ENCODE measurements at places on chromosomes 12 and 14.
A peak's percentile ranks its signal among the peaks of the same experiment; 100 is the strongest.

GRCh38 chr12:67735868-67736267 lies 87.3 kb downstream of the DYRK2 start:
- no peak for DNase-seq

DNA sequence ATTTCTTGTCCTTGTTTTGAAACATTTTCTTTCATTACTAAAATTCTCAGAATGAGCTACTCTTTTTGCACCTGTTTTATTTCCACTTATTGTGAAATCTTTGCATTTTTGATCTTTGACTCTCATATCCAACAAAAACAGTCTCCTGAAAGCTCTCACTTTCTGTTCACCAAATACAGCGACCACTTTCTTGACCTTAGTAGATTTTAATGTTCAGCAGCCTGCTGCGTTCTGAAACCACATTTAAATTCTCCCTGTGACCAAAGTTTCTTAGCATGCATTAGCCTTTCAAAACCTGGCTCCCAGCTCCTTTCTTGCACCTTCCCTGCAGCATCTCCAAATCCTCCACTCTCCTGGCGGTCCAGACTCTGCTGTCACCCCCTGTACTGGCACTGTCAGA lies 404.4 kb upstream of the PDE3A start:
- DNase-seq = no peak

DNA sequence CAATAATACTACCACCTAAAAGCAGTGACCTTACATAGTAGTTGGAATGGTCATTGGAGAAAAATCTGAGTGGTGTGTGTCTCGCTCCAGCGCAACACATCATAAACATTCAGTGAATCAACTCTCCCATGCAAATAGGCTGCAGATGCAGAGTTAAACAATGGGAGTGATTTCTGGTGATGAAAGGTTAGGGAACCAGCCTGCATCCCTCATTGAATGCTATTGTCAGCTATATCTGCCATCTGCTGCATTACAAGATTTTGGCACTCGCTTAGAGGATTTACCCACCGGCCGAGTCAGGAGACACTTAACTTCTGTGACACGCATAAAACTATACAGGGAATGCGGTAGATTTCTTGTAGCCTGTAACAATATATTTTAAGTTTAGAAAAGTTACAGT lies 900.9 kb downstream of the FLRT2 start:
- DNase-seq = peak; percentile 18

- no peak for DNase-seq
Measured at GRCh38 chr12:78448692-78449091, 415.9 kb upstream of the SYT1 start.

DNA sequence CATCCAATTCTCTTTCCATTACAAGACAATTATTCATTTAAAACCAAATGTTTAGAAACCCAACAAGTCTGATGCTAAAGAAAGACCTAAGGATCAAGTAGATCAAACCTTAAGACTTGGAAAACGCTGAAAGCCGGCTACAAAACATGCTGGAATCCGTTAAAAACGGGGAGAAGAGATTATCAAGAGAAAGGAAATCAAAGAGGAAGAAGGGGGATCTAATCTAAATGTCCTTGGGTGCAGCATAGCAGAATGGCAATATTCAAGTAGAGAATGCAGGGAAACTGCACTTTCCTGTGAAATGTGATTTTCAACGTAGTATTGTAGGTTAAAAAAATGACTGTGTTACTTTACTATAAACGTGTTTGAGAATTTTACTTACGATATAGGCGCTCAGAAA lies 1.3 kb downstream of the PPP1R13B start:
- no peak for DNase-seq

- no peak for DNase-seq
Measured at GRCh38 chr14:74045522-74045921, 26.4 kb downstream of the BBOF1 start.

DNA sequence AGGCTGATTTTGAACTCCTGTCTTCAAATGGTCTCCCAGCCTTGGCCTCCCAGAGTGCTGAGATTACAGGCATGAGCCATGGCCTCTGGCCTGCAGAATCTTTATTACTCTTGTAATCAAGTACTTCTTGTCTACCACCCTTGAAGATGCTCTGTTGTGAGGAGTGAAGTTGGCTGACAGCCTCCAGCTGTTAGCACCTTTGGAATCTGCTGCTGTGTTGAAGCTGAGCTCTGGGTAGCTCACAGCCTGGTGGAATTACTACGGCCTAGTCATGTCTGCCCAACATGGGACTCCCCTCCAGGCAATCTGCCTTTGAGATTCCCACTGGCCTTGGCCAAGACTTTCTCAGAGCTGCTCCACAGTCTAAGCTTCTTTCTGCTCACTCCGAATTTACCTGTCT lies 5.8 kb upstream of the C12orf75 start:
- no peak for DNase-seq

DNA sequence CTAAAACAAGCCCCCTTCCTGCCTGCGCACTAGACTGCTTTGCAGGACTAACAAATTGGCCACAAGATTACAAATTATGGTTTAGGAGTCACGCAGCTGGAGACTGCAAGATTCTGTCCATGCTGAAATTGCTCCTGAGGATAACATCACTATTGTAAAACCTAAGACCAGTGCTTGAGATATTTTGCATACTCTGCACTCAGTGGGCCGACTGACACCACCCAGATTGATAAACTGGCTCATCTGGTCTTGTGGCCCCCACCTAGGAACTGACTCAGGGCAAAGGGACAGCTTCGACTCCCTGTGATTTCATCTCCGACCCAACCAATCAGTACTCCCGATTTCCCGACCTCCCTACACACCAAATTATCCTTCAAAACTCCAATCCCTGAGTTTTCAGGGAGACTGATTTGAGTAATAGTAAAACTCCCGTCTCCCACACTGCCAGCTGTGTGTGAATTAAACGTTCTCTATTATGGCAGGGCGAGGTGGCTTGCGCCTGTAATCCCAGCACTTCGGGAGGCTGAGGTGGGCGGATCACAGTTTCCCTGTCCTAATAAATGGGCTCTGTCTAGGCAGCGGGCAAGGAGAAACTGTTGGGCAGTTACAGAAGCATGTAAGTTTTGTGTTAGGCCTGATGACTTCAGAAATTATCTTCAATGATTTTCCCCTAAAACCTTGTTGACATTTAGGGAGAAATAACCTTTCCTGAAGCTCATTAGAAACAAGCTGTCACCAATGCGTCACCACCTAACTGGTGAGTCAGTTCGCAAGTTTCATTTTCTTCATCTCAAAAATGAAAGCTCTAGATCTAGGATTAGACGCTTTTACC lies 5.3 kb upstream of the UBC start:
- no peak for DNase-seq

DNA sequence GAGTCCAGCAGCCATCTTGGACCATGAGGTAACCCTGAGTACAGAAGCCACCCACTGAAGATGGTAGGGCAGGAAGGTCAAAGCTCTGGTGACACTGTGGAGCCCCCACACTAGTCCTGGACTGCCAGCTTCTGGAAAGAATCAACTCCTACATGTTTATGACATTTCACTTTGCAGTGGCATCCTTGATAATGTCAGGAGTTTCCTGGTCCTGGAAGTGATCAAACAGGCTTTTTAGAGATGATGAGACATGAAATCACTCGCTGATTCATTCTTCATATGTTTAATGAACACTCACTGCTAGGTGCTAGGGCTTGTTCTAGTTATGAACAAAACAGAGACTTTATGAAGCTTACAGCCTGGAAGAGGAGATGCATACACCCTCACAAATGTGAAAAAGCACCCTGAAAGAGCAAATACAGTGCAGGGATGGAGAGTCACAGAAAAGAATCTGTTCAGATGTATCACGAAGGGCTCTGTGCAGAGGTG lies 15.8 kb upstream of the HNF1A start:
- no peak for DNase-seq

DNA sequence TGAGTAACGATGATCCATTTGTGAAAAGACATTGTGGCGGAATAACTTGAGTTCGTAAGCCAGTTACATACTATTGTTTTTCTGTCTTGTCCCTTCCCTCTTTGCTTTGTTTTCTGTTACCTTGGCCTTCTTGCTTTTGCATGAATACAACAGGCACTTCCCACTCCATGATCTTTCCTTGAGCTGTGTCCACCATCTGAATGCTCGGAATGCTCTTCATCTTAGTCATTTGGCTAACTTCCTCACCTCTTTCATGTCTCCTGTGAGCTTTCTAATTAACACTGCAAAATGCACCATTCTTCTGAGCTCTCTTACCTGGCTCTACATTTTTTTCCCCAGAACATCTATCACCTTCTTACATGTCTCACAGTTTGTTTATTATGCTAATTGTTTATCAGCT lies 10.0 kb downstream of the KNTC1 start:
- no peak for DNase-seq

- DNase-seq = peak; percentile 93
Measured at GRCh38 chr14:45177076-45177475, 41.3 kb downstream of the FANCM start.

GRCh38 chr12:79115743-79116142 lies 251.2 kb downstream of the SYT1 start:
- DNase-seq = no peak

GRCh38 chr12:63906876-63907275 lies 62.4 kb downstream of the SRGAP1 start:
- no peak for DNase-seq

DNA sequence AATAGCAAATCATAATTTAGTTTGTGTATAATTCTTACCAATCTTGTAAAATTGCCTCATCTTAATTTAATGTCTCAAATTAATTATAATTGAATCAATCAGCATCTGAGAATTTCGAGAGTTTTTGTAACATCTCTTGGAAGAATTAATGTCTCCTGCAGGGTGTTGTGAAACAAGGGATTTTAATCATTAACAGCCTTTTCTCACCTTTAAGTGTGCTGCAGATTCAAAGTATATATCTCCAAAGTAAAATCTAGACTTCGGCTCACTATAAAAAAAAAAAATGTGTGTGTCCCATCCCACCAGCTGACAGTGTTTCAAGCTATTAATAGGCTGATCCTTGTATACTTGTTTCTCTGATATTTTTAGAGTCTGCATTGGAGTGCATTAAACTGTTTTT lies 603.1 kb downstream of the ETNK1 start:
- no peak for DNase-seq

DNA sequence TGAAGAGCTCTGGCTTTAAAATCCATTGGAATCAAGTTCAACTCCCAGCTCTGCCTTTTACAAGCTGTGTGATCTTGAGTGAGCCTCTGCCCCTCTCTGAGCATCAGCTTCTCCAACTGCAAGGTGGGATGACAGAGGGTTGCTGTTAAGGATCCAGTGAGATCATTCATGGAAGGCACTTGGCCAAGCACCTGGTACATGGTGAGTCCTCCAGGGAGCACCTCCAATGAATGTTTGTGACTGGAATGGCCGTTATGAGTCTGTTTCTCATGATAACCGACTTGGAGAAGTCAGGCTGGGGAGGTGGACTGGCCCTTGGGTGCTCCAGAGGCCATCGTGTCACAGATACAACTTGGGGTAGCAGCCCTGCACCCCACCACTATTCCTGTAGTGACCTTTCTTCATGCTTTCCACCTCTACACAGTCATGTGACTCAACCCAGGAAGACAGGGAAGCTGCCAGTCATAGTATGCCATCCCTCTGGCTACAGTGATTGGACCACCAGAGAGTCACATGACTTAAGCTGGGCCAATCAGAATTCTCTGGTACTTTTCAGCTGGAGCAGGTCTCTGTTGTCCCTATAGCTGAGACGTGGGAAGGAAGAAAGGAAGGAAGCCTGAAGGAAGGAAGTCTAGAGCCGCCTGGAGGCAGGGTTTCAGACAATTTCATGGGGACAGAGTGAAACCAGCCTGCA lies 146.5 kb upstream of the MYL2 start:
- DNase-seq = no peak

DNA sequence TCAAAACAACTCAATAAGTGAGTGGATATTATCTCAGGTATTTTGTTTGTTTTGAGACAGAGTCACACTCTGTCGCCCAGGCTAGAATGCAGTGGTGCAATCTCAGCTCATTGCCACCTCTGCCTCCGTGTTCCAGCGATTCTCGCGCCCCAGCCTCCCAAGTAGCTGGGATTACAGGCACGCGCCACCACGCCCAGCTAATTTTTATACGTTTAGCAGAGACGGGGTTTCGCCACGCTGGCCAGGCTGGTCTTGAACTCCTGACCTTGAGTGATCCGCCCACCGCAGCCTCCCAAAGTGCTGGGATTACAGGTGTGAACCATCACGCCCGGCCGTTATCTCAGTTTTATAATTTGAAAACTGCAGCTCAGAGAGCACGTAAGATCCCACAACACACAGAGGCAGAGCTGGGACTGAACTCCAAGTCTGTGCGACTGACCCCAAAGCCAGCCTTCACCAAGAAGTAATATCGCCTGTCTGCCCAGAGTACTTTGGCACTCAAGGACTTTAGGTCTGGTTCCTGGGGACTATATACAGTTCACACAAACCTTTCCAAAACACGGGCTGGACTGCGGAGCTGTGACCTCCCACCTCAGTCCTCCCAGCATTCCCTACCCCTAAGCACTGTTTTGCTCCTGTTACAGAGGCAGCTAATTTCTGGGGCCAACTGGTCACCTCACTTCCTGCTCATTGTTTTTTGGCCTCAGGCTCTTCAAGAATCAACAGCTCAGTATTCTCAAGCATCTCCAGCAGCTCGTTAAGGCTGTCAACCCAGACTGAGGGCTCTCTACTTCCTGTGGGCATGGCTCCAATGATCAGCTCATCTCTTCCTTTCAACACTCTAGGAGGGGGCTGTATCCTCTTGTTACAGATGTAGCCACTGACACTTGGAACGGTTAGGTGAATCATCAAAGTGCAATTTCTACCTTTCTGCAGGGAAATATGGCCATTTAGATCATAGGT lies 22.5 kb downstream of the TESC start:
- no peak for DNase-seq

- peak; percentile 31 for DNase-seq
Measured at GRCh38 chr12:107478881-107479280, 206.7 kb upstream of the PWP1 start.

DNA sequence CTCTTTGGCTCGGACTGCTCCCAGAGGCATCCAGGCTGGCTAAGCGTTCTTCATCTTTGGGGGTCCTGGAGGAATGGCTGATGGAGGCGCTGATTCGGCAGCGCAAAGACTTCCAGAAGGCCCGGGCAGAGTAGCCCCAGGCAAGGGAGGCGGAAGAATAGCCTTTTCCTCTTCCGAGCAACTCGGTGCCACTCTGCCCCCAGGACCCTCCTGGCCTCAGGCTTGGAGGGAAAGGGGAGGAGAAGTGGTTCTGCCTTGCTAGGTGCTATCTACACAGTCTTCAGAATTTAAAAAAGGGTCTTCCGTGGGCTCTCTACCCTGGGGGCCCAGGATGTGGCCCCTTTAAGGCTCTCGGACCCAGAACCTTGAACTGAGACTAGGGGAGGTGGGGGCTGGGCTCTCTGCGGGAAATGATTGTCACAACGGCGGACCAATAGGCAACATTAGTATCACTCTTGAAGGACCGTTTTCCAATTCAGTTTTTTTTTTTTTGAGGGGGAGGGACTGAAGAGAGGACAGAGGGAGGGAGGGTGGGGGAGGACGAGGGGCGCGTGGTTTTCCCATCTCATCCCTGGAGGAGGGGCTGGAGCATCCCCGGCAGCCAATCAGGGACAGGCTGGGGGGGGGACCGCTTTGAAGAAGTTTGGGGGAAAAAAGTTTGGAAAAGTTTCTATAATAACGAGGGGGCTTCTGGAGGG lies at the start of gene NFATC4:
NFATC4 (plus strand) TSS at position 671 of the 698 bp plus-strand sequence. CDS start 157 bp downstream, outside the sequence.
- peak; percentile 98 for DNase-seq

GRCh38 chr14:62706217-62706616 lies 339.0 kb downstream of the KCNH5 start:
- DNase-seq = no peak

Data from fibroblast of skin of left quadriceps (primary cell).